Psoas muscle (tissue), 8 donors: ENCODE measurements at places on chromosomes 5 and 9. TPM values are rescaled to one million over a fixed set of nuclear protein-coding genes. Genes with fewer than 3 reads are reported as not detected.

ASS1 gene
- 74.4 TPM for total RNA-seq

F2RL1 gene
- 0.08 TPM for total RNA-seq

C9orf50 gene
- not detected for total RNA-seq

AJM1 gene
- 4.3 TPM for total RNA-seq

TMEM232 gene
- total RNA-seq: 1.1 TPM

CATSPER3 gene
- 0.79 TPM for total RNA-seq

PCDHGA4 gene
- total RNA-seq: 2.1 TPM

ABO gene
- 0.37 TPM for total RNA-seq

TMC1 gene
- not detected for total RNA-seq

GPR150 gene
- not detected for total RNA-seq

PTGS1 gene
- 1.5 TPM for total RNA-seq

DMGDH gene
- total RNA-seq: 1.9 TPM

DDX4 gene
- not detected for total RNA-seq

OGN gene
- 0.95 TPM for total RNA-seq

OSMR gene
- total RNA-seq: 6.0 TPM

DMRT3 gene
- total RNA-seq: 0.44 TPM

GLRA1 gene
- not detected for total RNA-seq

HSPB3 gene
- 112 TPM for total RNA-seq

ADAMTS6 gene
- total RNA-seq: 0.24 TPM

TBC1D13 gene
- 14.4 TPM for total RNA-seq

BTNL8 gene
- 0.27 TPM for total RNA-seq

FOXE1 gene
- total RNA-seq: not detected

HTR4 gene
- total RNA-seq: not detected

NSUN2 gene
- 53.6 TPM for total RNA-seq

TDRD7 gene
- 7.0 TPM for total RNA-seq

C5orf52 gene
- not detected for total RNA-seq

ZNF483 gene
- total RNA-seq: 0.48 TPM

PCDHGB5 gene
- total RNA-seq: 2.7 TPM

ENTPD8 gene
- total RNA-seq: not detected

LEAP2 gene
- total RNA-seq: 0.91 TPM

GRIA1 gene
- not detected for total RNA-seq

RALGPS1 gene
- 5.3 TPM for total RNA-seq

GLDC gene
- total RNA-seq: 0.49 TPM

SH3PXD2B gene
- 2.5 TPM for total RNA-seq

SOHLH1 gene
- total RNA-seq: not detected

PCDHGC3 gene
- total RNA-seq: 25.2 TPM

AGPAT2 gene
- 46.3 TPM for total RNA-seq

PJA2 gene
- 46.1 TPM for total RNA-seq

GADD45G gene
- 185 TPM for total RNA-seq

PCDHA12 gene
- not detected for total RNA-seq

IFNA13 gene
- total RNA-seq: not detected

FCN2 gene
- not detected for total RNA-seq

CDC20B gene
- not detected for total RNA-seq

TCERG1 gene
- total RNA-seq: 44.3 TPM

EFNA5 gene
- total RNA-seq: 2.1 TPM

ZFP37 gene
- 1.4 TPM for total RNA-seq

SLC1A1 gene
- 1.2 TPM for total RNA-seq

CAMK4 gene
- total RNA-seq: not detected

COL27A1 gene
- 3.9 TPM for total RNA-seq

TSSK1B gene
- not detected for total RNA-seq

GRM6 gene
- total RNA-seq: not detected

AK1 gene
- 854 TPM for total RNA-seq

AQP3 gene
- total RNA-seq: 5.3 TPM

CCNJL gene
- total RNA-seq: 0.87 TPM

PRDM9 gene
- not detected for total RNA-seq

PCDHGA9 gene
- 1.5 TPM for total RNA-seq

KIF24 gene
- total RNA-seq: 0.50 TPM
